ENCODE measurements at places on chromosomes 7 and 10.

DNA sequence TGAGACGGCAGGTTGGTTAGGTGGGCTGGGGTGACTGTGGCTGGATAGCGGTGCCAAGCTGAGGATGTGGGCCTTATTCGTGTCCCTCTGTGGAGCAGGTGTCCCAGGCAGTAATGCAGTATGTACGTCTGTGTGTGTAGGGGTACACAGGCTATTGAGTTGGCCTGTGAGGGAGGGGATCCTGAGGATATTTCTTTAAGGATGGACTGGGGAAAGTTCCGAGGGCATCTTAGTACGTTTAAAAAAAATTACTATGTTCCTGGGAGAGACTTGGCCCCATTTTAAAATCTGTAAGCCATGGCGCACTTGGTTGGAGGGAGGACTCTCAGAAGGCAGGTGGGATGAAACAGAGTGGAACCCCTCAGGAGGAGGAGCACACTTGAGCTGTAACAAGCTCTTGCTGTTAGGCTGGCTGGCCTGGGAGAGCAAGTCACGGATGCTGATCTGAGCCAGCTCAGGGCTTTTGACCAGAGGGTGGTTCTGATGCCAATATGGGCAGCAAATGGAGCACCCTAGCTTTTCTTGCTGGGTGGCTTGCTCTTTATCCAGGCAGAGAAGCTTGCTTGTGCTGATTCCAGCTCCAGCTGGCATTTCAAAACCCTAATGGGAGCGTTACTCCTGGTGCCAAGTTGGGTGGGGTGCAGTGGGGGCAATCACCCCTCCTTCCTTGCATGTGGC is 765 bp downstream of the WBP1L start:
- DNase-seq, result peak; percentile 8

- no peak for DNase-seq
Measured at GRCh38 chr7:6256677-6257535, 15.5 kb downstream of the CYTH3 start.

- DNase-seq, result no peak
Measured at GRCh38 chr7:133976140-133976539, 151.0 kb upstream of the LRGUK start.

- DNase-seq, result no peak
Measured at GRCh38 chr7:155122831-155123230, 52.7 kb downstream of the HTR5A start.

DNA sequence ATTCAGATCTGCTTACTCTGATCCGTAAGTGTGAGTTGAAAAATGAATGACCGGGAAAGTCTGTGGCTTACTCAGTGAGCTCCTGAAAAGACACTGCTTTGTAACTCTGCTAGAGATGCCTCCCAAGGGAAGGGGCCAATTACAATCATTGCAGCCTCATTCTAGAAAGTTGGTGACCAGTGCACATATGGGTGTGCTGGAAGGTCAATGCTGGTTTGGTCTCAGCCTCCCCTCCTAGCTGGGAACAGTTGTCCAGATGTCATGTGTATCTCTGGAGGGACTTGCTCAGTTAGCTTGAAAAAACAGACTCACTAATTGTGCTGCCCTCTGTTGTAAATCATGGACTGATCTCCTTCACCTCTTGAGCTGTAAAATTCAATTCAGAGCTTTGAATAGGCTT is 405.0 kb downstream of the ADRA2A start:
- no peak for DNase-seq

- no peak for DNase-seq
Measured at GRCh38 chr10:73253225-73253555, 746 bp upstream of the MRPS16 start.

DNA sequence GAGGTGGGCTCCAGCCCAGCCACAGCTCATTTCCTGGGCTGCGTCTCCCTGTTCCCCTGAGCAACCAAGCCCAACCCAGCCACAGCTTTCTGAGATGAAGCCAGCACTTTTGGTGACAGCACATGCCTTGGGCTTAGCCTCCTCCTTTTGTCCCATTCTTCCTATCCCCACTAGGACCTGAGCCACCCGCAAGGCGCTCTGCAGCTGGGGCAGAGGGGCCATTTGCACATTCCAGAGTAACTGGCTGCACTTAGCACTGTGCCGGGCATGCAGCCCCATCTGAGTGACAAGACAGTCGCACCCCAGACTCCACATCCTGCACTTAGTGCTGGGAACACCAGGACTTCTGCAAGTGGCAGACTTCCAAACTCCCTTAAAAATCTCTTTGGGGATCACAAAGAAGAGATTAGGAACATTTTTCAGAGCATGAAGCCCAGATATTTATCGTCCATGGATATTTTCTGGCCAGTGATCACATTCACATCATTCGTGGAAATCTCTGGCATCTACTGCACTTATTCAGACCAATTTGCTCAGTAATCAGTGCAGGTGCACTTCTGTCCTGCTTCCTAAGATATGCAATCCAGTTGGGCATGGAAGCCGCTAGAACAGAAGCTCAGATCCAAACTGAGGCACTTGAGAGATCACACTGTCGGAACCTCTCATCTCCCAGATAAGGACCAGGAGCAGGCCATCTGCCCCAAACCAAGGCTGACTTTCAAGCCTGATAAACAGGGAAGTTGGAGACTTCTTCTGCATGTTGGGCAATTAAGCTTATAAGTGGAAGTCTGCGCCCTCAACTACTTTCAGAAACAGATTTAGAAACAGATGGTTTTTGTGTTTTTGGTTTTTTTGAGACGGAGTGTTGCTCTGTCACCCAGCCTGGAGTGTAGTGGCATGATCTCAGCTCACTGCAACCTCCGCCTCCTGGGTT is 26.4 kb downstream of the CHST15 start:
- DNase-seq, result no peak

DNA sequence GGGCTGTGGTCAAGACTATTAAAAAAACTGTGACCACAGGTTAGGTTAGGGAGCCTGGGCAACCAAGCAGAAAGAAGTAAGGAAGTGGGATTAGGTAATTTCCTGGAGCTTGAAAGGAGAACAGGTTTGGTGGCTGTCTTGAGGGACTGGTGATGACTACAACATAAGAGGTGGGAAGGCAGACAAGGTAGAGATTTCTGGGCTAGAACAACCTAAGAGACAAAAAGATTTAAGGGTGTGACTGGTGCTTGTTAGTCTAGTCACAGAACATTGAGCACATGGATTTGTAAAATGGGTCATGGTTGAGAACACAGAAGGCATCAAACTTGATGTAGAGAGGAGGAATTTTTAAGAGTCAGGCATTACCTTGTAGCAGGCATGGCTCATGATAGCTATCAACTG is 123.7 kb upstream of the ASAH2 start:
- DNase-seq, result no peak

DNA sequence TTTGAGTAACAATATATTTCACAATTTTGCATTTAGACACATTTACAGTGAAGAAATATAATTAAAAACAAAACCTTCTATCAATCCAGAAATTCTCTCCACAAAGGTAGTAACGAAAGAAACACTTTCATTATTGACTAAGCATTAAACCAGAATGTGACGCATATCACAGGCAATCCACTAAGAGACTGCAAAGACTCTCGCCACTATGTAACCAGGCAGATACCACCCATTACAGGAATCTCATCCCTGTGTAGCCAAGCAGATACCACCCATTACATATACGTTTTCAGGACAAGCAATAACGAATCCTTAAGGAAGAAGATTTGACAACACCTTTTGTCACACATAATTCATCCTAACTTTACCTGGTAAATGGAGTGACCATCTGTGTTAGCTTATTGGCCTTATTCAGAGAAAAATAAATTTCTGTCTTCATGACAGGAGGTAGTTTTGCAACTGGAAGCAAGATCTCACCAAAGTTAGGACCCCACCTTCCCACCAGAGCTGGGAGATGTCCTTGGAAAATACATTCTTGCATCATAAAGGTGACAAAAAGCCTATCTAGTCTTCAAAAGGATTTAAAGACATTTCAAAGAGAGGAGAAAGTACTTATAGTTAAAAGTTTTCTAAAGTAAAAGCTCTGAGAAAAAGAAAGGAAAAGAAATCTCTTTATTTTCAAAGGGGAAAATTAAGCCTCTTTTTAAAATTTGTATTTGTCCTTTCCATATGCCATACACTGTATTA is 30.8 kb downstream of the LRRC17 start:
- DNase-seq, result no peak

DNA sequence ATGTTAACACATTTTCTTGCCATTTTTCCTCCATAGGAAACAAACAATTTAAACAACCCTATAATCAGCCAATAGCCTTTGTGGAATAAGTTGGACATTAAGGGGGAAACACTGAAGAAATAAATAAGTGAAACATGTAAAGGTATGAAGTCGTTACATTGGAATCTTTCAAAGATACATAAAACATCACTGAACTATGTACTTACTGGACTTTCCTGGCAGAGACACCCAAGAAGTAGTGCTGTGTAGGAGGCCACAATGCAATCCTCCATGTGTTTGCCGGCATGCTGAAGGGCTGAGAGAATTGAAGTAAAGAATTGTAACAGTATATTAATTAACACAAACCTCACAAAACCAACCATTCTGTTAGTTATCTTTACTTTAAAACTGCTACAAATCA is 76.5 kb upstream of the GRID1 start:
- no peak for DNase-seq

DNA sequence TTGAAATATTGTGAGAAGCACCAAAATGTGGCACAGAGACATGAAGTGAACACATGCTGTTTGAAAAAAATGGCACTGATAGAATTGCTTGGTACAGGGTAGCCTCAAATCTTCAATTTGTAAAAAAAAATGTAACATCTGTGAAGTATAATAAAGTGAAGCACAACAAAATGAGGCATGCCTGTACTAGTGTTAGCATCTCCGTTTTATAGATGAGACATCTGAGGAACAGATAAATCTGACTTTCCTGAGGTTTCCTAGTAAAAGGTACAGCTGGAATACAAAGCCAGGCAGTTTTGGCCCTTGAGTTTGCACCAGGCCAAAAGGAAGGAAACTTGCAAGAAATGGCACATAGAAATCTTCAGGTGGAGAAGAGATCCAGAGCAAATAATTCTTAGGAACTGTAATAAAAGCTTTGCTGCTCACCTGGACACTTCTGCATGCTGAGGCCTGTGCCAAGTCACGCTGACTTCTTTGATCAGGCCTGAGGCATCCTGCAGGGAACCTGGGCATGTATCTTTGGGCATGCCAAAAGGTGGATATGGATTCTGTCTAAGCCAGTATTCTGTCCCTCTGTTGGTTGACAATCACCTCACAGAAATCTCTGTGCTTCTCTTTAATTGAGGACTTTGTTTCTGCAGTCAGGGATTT is 251.5 kb upstream of the PLPP4 start:
- DNase-seq, result no peak

DNA sequence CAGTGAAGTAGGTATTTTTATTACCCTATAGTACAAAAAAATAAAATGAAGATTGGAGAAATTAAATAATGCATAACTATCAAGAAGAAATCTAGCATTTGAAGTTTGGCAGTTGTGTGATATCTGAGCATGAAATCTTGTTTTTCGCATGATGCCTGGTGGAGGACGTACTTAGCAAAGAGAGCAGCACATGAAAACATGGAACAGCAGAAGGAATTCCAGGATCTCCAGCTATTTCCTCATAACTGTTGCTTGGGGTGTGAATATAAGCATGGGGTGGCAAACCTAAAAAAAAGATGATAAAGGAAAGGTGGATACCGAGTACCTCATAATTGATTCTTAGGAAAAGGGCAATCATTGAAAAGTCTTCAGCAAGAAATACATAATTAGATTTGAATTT is 174.3 kb upstream of the FAM3C start:
- DNase-seq, result no peak

- DNase-seq, result peak; percentile 26
Measured at GRCh38 chr7:149662591-149663095, 110.7 kb downstream of the ZNF467 start.

GRCh38 chr10:7541137-7542087 is 125.4 kb downstream of the ITIH5 start:
- no peak for DNase-seq

DNA sequence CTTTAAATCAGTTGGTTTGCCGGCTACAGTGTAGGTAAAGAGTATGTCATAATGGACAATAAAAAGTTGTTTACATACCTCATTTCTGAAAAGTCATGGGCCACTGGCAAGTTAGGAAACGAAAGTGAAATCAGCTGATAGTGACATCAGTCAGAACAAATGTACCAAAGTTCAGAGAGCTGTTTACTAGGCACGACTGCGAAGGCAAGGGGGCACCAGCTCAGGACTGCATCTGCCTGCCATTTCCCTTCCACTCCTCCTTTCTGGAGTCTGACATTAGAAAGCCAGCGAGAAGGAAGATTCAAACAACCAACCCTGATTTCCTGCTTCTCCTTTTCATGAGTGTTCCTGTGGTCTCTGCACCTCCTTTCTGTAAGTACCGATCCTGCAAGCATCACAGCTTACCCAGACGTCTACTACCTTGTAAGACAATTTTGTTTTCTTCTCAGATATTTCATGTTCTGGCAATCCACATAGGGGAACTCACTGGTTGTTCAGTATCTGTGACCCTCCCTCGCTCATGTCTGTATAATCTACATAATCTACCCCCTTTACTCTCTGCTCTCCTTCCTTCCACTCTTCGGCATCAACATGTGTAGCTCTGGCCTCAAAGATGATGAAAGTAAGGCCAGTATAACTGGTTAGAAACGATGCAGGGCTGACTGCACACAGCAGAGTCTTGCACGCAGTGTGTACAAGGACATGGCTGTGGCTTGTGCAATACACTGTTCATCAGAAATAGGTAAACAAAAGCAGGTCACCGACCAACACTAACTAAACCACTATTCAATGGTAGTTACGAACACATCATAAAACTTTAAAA is at the start of gene TMEM140:
TSS of gene TMEM140 (plus strand) at position 174 of the 823 bp plus-strand sequence. CDS start 16,370 bp downstream, outside the sequence.
- DNase-seq, result no peak

DNA sequence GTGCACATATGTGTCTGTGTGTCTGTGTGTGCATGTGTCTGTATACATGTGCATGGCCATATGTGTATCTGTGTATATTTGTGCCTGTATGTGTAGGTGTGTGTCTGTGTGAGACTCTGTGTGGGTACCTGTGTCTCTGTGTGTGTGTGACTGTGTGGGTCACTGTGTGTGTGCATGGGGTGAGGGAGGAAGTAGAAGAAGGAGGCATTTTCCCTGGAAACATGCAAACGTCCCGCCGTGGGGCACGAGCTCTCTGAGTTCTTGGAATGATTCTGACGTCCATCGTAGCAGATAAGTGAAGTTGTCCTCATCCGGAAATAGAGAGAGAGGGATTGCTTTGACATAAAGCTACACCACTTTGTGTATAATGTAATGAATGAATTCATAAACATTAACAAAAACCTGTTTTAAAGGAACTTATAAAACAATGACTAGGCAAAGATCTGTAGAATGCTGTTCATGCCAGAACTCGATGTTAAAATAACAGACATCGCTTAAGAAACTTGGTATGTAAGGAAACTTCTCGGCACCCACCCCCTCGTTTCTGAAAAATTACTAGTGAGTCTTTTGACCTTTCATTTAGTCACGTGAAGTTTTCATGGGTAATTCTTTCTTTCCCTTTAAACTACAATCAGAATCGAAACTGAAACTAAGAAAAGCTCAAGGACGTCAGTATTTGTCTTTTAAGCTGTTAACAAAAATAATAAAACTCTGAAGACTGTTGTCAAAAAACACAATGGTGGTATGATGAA is 43.6 kb upstream of the KLF6 start:
- no peak for DNase-seq

GRCh38 chr7:7122033-7122478 is 60.3 kb upstream of the C1GALT1 start:
- DNase-seq, result no peak
